ENCODE measurements at places on chromosomes 5 and 9. TPM values are rescaled to one million over a fixed set of nuclear protein-coding genes. Genes with fewer than 3 reads are reported as not detected.

The HTR1A gene
- not detected for total RNA-seq

GRCh38 chr9:132609829-132610228, 27.4 kb downstream of the BARHL1 start:
- no peak for DNase-seq

GRCh38 chr5:142725231-142726187, 39.6 kb upstream of the FGF1 start:
- DNase-seq, result no peak

DNA sequence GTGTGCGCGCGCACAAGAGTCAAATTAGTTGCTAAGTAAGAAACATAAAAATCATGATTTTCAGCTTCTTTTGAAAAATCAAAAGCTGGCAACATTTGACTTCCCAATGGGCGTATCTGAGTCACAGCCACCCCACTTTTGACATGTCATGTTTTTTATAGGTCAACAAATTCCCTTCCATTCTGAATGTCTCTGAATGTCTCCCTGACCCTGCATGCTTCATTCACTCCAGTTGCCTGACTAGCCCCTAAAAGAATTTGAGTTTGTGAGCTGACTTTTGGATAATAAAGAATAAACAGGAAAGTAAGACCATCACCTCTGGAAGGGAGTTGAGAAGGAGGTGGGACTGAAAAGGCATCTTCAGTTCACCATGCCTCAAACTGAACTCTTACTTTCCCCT, 20.2 kb upstream of the GLIS3 start:
- DNase-seq, result no peak

DNA sequence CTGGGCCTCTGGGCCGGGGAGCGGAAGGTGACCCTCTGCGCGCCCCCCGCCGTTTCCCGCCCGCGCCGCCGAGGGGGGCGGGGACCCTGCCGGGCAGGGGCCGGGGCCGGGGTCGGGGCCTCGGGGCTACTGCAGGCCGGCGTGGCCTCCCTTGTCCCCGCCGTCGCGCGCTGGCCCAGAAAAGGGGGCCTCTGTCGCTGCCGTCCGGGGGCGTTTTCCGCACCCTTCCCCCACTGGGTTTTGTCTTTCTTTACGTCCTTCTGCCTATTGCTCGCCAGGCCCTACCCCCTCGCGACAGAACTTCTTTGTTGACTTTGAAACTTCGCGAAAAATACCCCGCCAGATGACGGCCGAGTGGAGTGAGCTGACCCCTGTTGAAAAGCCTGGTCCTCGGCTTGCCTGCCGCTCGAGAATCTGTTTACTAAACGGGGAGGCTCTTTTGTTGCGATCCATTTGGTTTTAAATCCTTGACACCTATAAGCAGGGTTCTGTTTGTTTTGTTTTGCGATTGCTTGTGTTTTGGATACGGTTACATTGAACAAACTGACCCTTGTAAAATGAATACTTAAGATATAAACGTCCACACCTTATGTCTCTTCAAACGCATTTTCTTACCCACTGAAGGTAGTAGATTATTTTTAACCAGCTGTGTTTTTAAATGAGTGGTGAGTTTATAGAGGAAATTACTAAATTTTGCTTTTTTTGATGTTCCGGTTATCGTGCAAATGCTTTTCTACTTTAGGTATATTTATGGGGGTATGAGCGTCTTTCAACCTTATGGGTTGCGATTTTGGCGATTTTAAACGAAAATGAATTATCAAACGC, 765 bp downstream of the MARCHF6 start:
- peak; percentile 23 for DNase-seq

GRCh38 chr9:129865668-129866320, 30.5 kb downstream of the USP20 start:
- no peak for DNase-seq

DNA sequence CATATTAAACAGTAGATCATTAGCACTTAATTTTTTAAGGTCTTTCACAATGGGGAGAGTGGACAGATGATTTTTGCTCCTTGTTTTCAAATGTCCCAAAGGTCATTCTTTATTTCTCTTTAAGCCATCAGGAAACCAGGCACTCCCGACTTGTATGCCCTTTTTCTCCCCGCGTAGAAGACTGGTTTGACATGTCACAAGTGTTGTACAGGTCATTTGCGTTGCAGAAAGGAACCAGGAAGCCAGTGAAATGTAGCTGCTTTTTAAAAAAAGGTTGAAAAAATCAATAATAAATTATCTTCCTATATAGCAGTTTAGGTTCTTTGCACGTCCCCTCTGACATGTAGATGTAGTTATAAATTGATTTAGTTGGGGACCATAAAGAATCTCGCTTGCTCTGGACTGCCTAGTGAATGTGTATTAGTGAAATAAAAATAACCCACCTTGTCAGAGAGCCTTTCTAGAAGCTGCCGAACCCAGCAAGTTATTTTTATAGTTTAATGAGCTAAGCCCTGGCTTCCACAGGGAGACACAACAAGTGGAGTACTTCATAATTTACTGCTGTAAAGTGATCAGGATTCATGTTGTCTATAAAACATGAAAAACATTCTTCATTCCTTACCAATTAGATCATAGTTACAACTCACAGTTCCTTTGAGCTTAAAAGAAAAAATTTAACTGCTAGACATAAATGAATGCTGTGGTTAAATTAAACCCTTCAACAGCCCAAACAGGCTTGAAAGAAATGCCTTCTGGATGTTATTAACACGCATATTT, 404.6 kb downstream of the CSNK1G3 start:
- no peak for DNase-seq

DNA sequence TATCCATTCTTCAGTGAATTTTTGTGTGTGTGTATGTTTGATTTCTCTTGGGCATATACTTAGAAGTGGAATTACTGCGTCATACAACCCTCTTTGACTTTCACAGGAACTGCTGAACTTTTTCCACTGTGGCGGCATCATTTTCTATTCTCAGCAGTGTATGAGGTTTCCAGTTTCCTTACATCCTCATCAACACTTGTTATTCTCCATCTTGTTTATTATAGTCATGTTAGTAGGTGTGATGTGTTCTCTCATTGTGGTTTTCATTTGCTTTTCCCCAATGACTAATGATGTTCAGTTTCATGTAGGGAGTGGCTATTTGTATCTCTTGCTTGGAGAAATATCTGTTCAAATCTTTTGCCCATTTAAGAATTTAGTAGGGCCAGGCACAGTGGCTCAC, 2.6 kb downstream of the ZNF79 start:
- DNase-seq, result peak; percentile 23

DNA sequence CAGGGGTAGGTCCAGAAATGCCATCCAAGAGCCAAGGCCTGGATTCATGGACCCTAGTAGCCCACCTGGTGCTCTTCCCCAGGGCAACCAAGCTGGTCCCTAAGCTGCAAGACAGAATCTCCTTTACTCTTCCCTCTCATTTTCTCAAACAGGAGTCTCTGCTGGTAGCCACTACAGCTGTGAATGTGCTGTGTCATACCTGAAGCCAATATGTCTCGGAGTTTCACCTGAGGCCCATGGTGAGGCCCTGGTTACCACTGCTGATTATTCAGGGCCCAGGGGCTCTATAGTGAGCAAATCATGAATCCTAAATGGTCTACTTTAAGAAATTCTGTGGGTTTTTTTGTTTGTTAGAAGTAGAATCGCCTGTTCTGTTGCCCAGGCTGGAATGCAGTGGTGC, 15.9 kb downstream of the CDK7 start:
- no peak for DNase-seq

DNA sequence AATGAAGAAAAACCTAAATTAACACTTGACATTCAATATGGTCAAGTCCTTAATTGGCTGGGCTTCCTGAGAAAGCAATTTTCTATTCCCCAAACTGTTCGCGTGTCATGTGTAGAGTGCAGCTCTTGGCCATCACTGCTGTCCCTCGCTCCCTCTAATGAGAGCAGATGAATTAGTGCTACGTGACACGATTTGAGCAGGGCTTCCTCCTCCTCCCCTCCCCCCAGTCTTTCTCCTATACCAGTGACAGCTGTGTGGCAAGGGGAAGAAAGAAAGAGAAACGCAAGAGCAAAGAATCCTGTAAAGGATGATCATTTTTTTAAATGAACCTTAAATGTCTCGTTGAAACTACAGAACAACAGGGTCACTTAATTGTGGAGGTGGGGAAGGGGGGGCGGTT, 159.6 kb downstream of the BNC2 start:
- no peak for DNase-seq

DNA sequence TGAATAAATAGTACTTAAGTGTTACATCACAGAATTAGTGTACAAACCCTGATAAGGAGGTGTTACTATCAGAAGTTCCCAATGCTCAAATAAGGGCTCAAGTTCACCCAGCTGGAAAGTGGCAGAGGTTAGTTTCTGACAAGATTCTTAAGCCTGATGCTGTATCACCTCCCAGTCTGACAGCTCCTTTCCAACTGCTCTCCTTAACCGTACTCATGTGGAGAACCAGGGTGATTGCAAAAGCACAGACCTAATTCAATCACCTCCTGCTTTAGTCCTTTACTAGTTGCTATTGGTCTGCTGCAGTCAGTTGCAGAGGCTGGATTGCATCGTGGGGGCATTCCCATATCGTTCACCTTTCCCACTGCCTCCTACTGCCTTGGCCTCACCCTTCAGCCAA, 100.4 kb upstream of the ZNF618 start:
- no peak for DNase-seq

DNA sequence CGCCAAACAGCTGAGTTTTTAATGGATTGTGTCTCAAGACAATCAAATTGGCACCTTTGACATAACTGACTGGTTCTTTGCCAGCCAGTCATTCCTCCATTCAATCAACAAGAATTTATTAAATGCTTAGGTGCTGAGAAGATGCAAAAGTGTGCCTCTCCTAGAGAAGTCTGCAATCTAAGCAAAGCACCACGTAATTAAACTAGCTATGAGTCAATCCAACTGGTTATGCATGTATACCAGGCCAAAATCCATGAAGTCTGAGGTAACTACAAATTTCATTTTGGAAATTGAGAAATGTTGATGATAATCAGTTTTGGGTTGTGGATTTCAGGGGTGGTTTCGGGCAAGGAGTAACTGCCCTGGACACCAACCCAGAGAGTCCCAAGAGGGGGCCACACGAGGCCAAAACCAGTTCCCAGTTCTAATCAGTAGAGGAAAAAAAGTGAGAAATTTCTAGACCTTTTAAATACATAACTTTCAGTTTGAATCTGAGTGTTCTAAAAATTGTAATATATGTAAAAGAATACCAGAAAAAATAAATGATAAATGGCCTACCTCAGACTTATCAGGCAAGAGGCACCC, 92.6 kb downstream of the EFNA5 start:
- DNase-seq, result no peak

DNA sequence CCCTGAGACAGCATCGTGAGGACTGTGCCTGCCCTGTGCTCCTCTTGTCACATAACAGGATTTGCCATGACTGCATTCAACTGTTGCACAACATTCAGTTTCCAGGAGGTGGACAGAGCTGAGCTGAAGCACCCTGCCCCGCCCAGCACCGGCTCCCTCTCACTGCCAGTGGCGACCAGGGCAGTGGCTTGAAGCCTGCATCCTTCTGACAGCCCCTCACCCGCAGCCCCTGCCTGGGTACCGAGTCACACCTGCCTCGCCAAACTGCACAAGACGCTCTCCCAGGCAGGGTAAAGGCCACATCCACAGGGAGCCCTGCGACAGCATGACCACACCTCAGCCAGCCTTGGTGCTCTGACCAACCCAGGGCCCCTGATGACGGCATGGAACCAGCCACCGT, 59.9 kb upstream of the ZNF354A start:
- no peak for DNase-seq

DNA sequence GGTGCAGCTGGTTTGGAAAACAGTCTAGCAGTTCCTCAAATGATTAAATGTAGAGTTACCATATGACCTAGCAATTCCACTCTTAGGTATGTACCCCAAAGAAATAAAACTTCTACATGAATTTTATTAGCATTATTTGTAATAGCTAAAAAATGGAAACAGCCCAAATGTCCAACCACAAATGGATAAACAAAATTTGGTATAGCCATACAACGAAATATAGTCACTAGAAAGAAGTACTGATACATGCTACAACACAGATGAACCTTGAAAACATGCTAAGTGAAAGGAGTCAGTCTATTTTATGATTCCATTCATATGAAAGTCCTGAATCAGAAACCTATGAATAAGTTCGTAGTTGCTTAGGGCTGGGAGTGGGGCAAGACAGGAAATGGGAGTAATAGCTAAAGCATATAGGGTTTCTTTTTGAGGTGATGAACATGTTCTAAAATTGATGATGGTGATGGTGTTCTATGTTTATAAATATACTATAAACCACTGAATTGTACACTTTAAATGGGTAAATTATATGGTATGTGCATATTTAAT, 6.3 kb downstream of the GDF9 start:
- no peak for DNase-seq

The FKTN gene
- 10.0 TPM for total RNA-seq

GRCh38 chr9:132182314-132183091, 20.6 kb downstream of the NTNG2 start:
- DNase-seq, result no peak

DNA sequence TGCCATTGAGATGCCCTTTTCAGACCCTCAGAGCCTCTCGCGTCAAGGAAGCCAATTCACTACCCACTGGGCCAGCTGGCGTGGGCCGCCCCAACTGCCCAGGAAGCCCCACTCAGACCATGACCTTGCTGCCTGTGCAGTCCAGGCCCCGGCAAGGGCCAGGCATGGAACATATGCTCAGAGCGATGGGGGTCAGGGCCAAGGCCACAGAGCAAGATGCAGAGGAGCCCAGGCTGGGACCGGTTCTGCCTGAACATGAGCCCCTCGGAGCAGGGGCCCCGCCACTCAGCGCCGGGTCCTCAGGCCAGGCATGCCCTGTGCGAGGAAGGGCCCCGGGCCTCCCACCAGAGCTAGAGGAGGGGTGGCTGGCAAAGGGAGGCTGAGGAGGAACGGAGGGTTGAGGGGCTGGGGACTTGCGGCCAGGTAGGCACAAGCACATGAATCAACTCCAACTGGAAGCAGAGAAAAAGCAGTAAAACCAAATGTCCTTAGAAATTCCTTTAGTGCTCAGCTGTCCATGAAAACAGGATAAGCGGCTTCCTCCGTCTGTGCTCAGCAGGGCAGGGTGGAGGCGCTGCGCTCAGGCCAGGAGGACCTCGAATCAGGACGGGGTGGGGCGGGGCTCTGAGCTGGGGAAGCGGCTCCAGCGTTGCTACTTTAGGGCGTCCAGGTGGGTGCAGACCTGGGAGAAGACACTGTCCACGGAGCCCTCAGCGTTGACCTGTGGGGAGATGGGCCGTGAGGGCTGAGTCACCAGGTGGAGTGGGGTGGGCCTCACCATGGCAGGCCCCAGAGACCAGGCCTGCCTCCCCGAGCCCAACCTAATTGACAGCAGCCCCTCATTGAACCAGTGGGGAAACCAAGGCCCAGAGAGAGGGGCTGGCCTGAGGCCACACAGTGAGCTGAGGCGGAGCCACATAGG, 9.9 kb downstream of the AK1 start:
- no peak for DNase-seq

The DHFR gene
- total RNA-seq, result 7.7 TPM

The PCDHB7 gene
- total RNA-seq, result not detected

The ARID3C gene
- total RNA-seq, result not detected

The CIZ1 gene
- 128 TPM for total RNA-seq

GRCh38 chr9:71692337-71692736, 76.0 kb downstream of the CEMIP2 start:
- no peak for DNase-seq

GRCh38 chr9:88387552-88388202, 567 bp upstream of the SPIN1 start:
- DNase-seq, result no peak
